NCI-H1092 treated with DMSO at 0.1 percent for 48 hours (cell line): ENCODE measurements at places on chromosomes 6 and 20.

- DNase-seq, result no peak
Measured at GRCh38 chr6:33699131-33699530, 12.4 kb downstream of the UQCC2 start.

DNA sequence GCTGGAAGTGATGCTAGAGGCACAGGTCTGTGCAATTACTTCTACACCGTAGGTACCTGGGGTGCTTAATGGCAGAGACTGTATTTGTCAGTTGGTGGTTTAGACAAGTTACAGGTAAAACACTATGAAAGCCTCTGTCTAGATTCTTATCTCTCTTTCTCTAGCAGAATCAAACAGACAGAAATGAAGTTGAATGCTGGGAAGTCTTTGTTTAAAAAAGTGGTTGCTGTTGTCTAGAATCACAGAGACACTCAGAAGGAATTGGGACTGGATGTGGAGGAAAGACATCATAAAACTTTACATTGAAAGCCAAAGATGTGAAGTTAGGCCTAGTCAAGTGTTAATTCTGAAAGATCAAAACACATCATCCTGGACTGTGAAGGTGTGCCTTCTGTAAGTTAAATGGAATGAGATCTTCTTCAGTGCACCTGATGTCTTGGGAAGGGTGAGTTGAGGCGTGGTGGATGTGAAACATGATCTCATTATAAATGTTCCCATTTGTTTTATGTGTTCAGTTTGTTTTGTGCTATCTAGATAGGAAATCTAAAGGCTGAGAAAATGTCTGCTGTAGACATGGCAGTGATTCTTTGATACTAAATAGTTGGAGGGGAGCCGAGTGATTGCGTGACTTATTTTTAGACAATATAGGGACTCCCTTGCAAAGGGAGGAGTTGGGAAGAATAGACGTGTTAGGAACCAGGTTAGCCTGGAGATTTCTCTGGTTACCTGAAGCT, 290.2 kb downstream of the SOX4 start:
- DNase-seq, result no peak

DNA sequence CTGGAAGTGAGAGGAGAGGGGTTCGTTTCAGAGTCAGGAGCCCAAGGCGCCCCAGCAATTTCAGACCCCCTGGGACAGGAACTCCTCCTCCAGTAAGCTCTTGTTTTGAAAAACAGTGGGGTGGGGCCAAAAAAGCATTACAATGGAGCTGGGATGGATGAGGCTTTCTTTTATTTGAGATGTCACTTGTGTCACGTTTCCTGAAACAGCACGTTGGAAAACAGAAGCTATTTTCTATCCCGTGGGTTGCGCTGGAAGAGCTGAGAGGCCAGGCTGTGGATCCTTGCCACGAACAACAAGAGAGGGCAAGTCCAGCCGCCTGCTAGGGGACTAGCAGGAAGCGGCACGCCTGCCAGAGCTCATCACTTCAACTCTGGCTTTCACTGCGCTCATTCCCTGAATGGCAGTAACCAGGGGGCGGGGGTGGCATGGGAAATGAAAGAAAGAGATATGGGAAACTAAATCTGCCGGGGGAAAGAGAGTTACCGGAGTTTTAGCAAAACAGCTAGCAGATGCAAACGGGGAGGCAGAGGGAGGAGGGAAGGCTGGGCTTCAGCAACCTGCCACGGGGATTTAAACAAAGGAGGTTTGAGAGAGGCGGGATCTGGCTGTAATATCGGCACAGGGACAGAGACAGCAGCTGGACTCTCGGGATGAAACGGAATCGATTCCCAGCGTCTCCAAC, 34.6 kb downstream of the GCNT2 start:
- peak; percentile 51 for DNase-seq

- DNase-seq, result no peak
Measured at GRCh38 chr6:151376440-151376839, 14.9 kb downstream of the ZBTB2 start.

DNA sequence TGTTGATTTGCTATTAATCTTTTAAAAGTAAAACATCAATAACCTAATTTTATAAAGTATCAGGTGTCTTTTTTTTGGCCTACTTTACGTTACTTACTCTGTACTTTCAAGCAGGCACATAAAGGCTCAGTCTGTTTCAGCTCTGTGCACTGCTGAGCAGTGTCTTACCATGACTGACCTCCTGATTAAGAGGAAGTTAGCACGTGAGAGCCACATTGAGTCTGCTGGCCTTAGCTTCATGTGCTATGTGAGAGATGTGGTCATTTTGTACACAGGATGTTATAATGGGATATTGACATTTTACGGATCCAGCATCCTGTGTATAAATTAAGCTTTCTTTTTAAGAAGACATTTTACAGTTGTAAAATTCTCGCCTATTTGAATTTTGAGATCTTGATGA, 31.9 kb downstream of the ARID1B start:
- DNase-seq, result no peak

GRCh38 chr20:14992153-14992552, 654.7 kb upstream of the FLRT3 start:
- no peak for DNase-seq

GRCh38 chr6:40386200-40386599, 201.0 kb downstream of the LRFN2 start:
- no peak for DNase-seq

DNA sequence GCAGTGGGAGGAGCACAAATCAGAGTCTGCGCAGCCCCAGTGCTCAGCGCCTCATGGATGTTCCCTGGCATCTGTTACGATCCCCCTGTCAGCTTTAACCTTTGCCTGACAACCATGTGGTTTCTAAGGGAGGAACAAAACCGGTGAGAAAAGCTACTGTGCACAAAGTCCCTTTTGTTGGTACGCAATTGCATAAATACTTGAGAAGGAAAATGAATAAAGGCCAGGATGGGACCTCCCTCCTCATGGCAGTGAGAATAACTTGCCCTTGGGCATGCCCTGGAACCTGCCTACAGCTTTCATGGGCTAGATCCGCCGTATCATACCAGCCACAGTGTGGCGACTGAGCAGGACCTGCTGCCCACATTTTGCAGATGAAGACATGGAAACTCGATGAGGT, 81.0 kb downstream of the RIN2 start:
- DNase-seq, result no peak

GRCh38 chr6:3506751-3507383, 50.0 kb upstream of the SLC22A23 start:
- DNase-seq, result no peak

- no peak for DNase-seq
Measured at GRCh38 chr6:68880050-68880813, 245.2 kb downstream of the ADGRB3 start.

- DNase-seq, result no peak
Measured at GRCh38 chr6:92377137-92377536, 1042.2 kb downstream of the EPHA7 start.

DNA sequence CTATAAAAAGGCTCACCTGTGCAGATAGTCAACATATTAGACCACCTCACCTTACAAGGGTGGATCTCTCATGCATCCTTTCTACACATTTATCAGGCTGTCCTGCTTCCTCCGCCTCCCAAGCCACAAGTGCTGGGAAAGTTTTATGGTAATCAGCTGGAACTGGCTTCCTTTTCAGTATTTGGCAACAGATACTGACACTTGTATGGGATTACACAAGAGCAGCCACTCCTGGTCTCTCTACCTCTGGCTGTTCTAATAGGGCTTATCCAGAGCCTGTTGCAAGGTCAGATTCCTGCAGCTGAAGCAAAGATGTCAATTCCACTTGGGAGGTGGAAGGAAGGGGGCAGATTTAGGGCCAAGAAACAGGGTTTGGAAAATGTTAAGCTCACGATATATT, 503 bp upstream of the GPLD1 start:
- no peak for DNase-seq

- no peak for DNase-seq
Measured at GRCh38 chr20:59866338-59866737, 67.1 kb downstream of the SYCP2 start.

DNA sequence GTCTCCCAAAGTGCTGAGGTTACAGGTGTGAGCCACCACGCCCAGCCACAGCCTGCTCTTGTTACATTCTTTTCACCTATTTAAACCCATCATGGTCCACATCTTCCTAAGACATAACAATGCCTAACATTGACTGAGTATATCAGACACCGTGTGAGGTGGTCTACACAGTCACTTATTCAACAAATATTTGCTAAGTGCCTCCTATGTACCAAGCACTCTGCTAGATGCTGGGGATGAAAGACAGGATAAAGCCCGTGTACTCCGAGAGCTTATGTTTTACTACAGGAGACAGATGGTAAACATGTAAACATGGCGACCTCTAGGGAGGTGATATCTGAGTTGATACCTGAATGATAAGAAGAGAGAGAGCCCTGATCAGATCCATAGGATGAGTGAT, 12.7 kb downstream of the BCL2L1 start:
- no peak for DNase-seq

DNA sequence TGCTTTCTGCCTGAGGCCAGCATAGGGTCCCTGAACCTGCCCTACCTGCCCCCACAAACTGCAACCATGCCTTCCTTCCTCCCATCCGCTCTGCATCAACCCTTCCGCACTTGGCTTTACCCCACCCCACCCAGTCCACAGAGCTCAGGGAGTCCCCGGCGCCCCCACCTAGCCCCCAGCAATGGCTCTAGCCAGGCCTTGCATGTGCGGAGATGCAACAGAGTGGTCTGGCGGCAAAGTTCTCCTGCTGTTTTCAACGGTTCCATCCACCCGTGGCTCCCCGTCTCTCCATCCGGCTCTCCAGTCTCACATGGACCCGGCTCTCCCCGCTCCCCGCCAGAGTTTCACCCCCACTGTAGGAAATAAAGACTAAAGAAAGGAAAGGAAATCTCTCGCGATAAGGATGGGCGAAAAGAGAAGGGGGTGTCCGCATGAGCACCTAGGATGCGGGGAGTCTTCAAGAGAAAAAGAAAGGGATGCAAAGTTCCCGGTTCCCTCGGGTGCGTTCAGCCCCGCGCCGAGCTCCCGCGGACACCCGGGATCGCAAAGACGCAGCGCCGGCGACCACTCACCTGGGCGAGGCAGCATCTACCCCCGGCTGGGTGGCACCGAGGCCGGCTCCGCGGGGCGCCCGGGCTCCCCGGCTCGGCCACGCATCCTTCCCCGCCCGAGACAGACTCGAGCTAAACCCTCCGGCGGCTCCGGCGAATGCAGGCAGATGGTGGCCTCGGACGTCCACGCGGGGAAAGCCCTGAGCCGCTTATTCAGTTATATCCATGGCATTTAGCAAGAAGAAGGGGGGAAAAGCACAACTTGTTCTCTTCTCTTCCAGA, 579 bp downstream of the LRFN2 start:
- peak; percentile 47 for DNase-seq

DNA sequence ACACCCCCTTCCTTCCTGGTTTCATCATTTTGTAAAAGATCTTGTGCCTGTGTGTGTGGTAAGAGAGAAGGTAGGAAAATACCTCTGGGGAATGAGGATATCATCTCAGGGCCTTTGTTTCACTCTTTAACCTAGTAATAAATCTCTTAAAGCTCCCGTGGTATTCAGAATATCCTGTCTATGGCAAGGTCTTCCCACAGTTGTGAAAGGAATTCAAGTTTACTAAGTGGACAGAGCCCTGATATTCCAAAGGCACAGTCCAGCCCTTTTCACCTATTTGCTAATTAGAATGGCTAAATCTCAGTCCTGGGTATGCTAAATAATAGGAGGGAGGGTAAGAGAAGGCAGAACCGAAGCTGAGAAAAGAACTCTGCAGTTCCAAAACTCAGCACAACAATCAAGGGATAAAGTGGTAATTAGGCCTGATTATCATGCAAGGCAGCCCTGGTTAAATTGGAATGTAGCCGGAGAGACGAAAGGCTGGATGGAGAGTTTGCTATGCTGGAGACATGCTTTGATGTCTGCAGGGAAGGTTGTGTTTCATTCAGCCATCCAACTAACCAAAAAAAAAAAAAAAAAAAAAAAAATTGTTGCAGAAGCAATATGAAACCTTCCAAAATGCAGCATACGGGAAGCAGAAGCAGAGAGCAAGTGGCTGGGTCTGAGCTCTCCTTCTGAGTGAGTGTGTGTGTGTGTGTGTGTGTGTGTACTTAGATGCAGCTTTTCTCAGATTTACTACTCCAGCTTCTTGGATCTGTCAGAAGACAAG, 28.5 kb upstream of the PIM1 start:
- DNase-seq, result no peak

DNA sequence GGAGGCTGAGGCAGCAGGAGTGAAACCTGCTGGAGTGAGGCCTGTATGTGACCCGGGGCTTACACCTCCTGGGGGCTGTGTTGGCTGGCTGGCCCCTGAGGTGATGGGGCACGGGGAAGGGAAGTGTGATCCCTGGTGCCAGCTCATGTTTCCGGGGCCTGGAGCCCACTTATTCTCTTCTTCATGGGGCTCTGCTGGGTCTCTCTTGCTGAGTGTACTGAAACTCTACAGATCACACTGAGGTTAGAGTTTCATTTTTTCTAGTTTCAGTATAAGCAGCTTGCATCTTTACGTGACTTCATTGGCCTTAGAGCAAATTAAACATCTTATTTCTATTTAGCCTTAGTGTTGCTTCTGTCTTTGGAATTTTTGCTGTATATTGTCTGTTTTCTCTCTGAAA, 96.2 kb downstream of the ANKS1A start:
- DNase-seq, result no peak

DNA sequence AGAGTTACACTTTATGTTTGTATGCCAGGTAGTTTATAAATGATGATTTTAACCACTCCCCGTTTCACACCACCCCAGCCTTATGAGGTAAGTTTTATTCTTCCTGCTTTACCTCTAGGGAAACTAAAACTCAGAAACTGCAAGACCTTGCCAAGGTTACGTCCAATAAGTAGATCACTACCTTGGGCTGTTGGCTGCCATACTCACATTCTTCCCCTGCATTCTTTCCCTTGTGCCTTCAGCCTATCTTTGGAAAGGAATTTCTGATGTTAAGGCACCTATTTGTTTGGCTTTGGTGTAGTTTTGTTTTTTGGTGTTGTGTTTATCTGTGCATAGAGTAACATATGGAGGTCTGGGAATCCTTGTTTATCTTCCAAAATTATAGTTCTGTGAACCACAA, 122.1 kb downstream of the UST start:
- DNase-seq, result no peak

GRCh38 chr20:17721802-17722486, 22.2 kb downstream of the BANF2 start:
- no peak for DNase-seq

- peak; percentile 83 for DNase-seq
Measured at GRCh38 chr6:150119173-150119572, 23.7 kb upstream of the PPP1R14C start.

- DNase-seq, result no peak
Measured at GRCh38 chr6:16739329-16739801, 21.9 kb downstream of the ATXN1 start.

DNA sequence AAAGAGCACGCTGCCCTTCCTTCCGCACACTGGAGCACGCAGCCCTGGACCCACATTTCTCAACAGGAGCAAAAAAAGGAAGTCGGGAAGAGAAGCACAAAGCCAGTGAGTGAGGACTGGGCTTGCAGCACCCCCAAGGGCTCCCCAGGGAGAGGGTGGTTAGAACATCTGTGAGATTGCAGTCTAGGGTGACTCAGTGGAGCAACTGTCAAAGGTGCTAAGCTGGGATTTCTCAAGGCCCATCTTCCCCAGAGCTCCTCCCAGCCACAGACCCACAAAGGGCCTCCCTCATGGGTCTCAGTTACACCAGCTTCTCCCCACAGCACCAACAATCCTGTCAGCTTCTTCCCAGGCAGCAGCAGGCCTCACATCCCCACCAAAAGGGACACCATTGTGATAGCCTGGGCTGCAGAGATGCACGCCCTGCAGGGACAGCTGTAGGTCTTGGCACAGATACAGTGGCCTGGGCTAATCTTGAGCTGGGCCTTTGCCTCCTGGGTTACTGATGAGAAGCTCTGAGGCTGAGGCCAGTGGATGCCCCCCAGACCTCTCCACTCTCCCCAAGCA, 39.6 kb upstream of the CD93 start:
- DNase-seq, result no peak

GRCh38 chr6:29926413-29927274, 15.7 kb upstream of the HLA-A start:
- no peak for DNase-seq

GRCh38 chr20:55583036-55583435, 422.3 kb downstream of the CBLN4 start:
- DNase-seq, result no peak
